ENCODE measurements at places on chromosomes 1 and 21.

DNA sequence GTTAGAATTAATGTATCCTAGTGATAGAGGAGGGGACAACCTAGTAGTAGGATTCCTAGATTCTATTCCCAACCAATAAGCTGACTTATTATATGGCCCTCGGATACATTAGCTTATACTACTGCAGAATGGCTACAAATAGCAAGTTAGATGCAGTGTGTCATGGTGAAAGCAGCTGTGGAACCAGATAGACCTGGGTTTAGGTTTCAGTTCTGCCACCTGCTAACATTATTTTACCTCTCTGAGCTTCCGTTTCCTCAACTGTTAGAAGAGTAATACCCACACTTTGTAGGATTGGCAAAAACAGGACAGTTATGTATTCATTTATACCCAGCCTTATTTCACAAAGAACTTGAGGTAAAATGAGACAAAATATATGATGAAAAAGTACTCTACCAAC, 21.6 kb upstream of the MAGOH start:
- DNase-seq, result no peak

DNA sequence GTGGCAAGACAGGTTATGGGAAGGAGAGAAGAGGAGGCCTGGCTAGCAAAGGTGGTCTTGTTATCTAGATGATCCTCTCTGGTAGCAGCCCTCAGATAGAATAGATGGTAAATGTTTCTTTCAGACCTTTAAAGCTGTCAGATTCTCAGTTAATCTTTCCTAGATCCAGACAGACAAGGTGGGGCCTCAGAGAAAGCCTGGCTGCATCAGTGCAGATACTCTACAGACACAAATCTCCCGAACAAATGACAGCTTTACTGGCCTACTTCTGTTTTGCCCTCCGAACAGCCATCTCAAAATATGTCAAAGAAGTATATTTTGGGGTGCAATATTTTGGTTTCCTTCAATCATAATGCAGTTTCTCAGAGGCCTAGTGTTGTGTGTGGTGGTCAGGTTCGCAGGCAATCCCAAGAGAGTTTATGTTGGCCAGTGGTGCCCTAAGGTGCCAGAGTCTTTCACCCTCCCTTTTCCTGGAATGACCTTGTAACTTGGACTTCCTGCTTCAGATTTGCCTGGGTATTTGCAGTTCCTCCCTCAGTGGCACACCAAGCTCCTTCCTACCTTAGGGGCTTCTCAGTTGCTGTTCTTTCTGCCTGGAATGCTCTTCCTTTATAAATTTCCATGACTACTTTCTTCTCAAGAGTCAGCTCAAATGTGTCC, 7.0 kb downstream of the LRRC8B start:
- no peak for DNase-seq

DNA sequence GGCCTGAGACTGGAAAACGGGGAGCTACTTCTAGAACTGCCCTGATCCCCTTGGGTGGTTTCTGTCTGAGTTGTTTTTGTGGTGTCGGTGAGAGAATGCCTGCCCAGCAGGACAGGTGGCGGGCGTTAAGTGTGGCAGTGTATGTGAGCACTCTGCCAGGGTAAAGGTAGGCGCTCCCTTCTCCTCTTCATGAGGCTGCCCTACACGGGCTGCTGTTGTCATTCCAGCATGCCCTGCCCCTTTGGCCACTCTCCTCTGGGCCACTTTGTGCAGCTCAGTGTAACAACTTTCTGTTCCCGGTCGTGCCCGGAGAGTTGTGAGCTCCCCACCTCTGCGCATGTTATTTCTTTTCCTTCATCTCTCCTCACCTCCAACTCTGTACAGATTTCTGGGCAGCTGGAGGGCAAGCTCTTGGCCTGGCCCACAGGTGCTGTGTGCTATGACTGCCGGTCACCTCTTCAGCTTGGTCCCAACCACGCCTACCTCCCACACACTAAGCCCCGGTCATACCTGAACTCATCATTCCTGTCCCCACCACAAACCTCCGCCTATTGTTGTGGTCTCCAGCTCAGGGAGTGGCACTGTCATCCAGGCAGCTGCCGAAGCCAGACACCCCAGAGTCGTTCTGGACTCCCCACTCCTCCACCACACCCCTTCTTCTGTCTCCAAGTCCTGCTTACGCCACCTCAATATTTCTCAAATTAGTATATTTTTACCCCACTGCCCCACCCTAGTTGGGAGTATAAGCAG, 69.0 kb downstream of the GADD45A start:
- DNase-seq, result no peak

GRCh38 chr1:154840269-154841176, 29.6 kb downstream of the KCNN3 start:
- peak; percentile 63 for DNase-seq

DNA sequence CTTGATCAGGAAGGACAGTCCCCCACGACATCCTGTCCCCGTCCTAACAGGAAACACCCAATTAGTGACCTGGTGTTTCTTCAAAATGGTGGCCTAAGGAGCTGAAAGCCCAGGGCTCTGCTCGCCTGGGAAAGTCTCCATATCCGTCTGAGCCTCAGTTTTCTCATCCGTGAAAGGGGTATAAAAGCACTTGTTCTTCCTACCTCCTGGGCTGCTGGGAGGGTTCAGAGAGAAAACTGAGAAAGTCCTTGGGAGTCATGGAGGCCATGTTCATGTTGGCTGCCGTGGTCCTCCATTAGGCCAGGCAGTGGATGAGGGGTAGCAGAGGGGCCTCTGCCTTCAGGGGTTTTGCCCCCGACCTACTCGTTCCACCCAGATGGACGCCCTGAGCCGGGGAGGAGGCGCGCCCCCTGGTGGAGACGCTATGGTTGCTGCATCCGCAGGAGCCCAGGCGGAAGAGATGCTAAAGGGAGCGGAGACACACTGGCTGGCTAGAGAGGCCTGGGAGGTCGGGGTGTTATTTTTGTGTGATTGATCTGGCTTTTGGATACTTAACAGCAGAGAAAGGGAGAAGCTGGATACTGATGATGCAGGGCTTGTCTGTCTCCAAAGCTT, 113.5 kb downstream of the PRDM2 start:
- DNase-seq, result peak; percentile 45

- no peak for DNase-seq
Observed at GRCh38 chr1:78232630-78233029, 186.9 kb downstream of the GIPC2 start.

- no peak for DNase-seq
Observed at GRCh38 chr1:223411309-223411708, 18.1 kb downstream of the CCDC185 start.

Data from dermis blood vessel endothelial cell (primary cell).